ENCODE measurements at places on chromosomes 1 and 21.

- no peak for DNase-seq
Measured at GRCh38 chr1:197919346-197920066, 2.3 kb downstream of the LHX9 start.

DNA sequence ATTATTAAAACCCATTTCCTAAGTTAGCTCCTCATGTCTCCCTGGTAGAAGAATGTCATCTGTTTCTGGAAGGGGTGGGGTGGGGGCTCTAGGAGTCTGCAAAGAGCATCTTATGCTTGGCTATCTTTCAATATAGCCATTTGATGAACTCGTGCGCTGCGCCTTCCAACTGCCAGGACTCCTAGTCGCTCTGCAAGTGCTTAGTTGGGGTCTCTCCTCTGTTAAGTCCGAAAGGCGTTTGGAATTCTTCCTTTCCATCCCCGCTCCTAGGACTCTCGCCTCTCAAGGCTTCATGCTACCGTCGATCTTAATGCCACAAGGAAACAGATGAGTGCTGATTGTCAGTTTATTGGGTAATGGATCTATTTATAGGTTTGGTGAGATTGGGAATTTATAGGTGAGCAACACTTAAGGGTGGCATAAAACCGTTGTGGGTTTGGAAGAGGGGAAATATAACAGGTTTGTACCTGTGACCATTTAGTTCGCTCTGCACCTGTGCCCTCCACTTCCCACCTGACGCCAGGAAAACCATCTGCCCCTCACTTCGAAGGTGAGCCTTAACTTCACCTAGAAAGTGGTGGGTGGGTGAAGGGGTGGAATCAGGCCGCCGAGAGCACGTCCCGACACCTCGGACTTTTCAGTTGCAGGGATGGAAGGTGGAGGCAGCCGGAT lies 1.1 kb downstream of the KCNH1 start:
- DNase-seq: no peak

DNA sequence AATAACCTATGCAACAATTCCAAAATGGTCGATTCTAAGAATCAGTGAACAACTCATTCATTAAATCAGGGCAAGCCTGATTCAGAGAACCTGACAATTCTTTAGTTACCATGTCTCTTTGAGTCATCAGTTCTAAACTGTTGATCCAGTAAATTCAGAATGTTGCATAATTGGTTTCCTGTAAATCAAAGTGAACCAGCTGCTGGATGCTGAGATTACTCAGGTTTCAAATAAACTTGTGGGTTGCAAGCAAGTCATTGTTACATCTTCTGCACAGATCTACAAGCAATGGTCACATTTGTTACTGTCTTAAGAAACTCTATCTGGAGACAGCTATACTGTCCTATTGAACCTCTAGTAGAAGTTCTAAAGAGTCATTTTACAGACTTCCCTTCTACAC lies 16.5 kb downstream of the PLA2G2D start:
- no peak for DNase-seq

DNA sequence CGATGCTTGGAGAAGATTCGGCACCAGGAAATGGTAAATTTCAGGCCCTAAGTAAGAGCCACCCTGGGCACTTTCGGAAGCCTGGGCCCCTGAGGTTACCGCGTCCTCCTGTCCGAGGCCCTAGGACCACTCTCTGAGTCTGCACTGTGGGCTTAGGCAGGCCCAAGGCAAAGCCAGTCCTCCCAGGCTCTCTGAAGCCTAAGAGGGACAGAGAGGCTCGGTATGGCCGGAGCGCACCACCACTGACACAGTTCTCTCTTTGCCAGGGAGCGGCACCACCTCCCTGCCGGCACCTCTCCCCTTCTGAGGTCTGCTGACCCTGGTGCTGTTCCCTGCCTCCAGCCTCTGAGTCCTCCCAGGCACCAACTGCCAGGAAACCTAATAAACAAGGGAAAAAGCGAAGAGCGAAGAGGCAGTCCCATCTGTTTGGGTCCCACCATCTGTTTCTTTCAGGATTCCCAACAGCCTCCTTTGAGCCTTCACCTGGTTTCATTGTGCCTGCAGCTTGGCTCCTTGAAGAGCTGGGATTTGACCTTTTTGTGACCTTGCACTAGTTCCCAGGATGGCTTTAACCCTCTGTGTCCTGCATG lies 57.7 kb downstream of the VWA5B1 start:
- no peak for DNase-seq

DNA sequence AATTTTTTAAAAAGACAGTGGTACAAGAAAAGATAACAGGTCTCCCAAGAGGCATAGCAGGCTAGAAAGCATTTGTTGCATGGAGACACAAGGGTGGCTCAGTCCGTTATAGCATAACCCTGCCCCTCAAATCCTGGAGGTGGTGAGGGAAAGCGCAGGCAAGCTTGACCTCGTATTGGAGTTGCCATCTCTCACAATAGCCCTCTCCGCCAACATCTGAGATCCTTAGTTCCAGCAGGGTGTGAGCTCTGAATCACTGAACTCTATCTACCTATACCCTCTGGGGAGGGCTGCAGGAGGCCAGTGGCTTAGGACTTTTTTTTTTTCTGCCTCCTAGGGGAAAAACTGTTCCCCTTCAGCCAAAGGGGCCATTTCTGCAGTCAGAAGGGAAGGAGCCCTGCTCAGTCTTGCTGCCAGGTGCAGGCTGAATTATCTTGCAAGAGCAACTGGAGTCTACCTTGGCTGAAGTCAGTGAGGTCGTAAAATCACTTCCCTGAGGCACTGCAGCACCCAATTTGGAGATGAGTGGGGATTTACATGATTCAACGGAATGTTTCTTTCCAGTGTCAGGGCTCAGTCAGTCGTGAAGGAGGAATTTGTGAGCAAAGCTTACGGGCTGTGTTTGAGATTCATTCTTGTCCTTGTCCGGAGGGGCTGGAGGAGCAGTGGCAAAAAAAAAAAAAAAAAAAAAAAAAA lies 17.2 kb upstream of the C8A start:
- DNase-seq: no peak

All from NCI-H1436 treated with DMSO at 0.1 percent for 48 hours (cell line).